Fibroblast of skin of right quadriceps (primary cell): ENCODE measurements at places on chromosomes 3 and 15.
A peak's percentile ranks its signal among the peaks of the same experiment; 100 is the strongest.

DNA sequence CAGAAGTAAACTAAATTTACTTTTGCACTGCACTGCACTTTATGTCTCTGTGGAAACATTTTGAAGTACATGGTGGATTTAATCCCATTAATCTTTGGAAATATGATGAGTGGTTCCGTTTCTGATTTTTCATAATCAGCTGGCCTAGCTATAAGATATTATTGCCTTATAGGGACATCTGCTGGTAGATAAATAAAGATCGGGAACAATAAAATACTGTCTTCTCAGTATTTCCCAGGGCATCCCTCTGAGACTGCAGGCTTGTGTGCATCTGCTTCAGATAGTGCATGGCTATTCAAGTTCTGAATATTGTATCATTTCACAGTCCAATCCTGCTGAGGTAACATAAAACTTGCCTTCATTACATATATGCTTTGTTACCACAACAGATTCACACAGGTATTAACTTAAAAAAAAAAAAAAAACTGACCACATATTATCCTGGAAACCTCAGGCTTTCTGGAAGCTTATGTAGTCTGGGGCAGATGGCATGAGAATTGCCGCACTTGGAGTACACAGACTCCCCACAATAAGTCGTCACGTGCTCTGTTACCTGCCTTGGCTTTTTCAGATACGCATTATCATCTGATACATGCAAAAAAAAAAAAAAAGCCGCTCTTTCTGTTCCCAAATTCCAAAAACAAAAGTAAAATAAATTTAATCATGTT is 330.8 kb upstream of the AGTR1 start:
- peak; percentile 40 for DNase-seq

- peak; percentile 34 for DNase-seq
Measured at GRCh38 chr3:180319461-180319860, 282.5 kb upstream of the TTC14 start.

- peak; percentile 57 for DNase-seq
Measured at GRCh38 chr15:60343221-60343970, 54.4 kb downstream of the ANXA2 start.

- peak; percentile 53 for DNase-seq
Measured at GRCh38 chr15:44010089-44010488, 183.3 kb downstream of the WDR76 start.

DNA sequence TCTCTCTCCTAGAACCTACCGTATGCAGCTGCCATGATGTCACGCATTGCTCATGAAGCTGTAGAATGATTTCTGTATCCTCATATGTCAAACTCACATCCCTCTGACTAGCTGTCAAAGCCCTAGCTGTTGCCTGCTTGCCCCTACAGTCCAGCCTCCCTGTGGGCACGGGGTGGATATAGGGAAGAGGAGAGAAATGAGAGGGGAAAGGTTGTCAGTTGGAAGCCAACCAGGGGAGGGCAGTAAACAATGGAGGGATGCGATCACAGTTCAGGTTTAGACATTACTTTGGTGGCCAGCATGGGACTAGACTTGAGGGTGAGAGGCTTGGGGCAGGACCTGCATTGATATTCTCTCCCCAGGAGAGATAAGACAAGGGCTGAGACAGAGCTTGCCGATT is 1.7 kb upstream of the HDGFL3 start:
- no peak for DNase-seq

GRCh38 chr3:107456501-107456900 is 66.3 kb upstream of the BBX start:
- DNase-seq = no peak

DNA sequence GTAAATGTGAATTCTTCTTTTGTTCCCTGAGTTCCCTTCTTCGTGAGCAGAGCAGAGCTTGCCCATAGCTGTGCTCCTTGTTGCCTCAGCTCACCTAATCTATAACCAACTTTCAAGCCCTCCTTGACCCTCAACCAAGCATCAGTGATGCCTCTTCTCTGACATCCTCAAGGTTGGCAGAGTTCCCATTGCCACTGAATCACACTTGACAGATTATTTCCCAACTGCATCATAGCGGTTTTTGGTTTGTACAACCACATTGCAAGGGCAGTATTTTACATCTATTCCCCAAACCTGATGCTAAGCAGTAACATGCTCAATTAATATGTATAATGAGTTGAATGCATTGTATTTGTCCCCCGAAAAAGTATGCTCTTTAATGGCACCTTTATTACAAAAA is 133.0 kb upstream of the SNTN start:
- peak; percentile 38 for DNase-seq

DNA sequence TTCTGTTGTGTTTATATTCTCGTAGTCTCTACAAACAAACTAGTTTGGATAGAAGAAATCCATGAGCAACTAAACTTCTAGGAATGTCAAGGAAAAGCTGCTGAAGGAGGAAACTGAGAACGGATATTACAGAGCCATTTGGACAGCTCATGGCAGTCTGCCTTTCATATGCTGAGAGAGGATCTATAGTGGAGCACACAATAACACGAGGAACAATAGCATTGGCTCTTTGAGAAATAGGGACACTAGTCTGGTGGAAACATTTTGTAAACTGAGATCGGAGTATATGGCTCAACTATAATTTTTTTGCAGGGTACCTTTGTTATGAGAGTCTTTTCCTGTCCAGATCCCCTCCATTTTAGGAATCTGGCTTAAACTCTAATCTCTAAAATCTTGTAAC is 200.5 kb downstream of the CLSTN2 start:
- no peak for DNase-seq

- no peak for DNase-seq
Measured at GRCh38 chr3:130699765-130700164, 46.9 kb downstream of the PIK3R4 start.

DNA sequence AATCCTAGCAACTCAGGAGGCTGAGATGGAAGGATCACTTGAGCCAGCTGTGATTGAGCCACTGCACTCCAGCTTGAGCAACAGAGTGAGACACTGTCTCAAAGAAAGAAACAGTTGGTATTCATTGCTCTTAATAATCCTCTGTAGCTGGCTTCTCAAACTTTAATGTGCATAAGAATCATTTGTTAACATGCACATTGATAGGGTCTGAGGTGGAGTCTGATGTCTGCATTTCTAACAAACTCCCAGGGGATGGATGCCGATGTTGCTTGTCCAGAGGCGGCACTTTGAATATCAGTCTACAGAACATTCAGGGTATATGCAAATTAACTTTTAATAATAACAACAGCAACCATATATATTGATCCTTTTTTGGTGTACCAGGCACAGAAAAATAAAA is 39.9 kb downstream of the NKIRAS1 start:
- no peak for DNase-seq

GRCh38 chr3:24972491-24972890 is 455.6 kb upstream of the RARB start:
- DNase-seq = no peak

- peak; percentile 77 for DNase-seq
Measured at GRCh38 chr3:146817704-146818103, 212.6 kb upstream of the PLSCR5 start.
